ENCODE measurements at places on chromosomes 6 and 20.
A peak's percentile ranks its signal among the peaks of the same experiment; 100 is the strongest.

- DNase-seq, result no peak
Measured at GRCh38 chr20:23159256-23159946, 73.3 kb upstream of the CD93 start.

- DNase-seq, result no peak
Measured at GRCh38 chr6:153503810-153504209, 372.7 kb upstream of the RGS17 start.

DNA sequence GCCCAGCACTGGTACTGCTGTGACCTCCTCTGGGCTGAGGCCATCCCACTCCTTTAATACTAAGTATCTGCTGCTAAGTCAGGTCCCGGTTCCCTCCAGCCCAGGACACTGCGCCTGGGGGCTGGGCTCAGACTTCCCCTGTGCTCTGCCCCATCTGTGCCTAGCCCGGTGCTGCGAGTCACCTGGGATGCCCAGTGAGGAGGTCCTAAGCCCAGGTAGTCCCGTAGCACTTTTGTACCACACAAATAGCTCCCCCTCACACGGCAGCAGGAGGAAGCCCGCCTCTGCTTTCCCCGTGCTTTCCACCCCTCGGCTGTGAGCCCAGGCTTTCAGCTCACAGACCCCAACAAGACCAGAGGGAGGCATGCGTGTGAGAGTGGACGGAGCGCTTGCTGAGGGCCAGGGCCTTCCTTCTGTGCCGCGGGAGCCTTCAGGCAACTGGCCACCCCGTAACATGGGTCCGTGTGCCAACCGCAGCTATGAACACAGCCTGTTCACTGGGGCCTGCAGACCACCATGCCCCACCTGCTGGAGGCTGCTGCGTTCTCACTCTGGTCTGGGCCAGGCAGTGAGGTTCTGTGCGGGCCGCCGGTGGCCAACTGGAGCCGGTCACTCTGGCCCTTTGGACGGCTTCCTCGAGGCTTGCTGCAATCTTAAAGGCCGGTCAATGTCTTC lies 79.9 kb upstream of the MPC1 start:
- no peak for DNase-seq

DNA sequence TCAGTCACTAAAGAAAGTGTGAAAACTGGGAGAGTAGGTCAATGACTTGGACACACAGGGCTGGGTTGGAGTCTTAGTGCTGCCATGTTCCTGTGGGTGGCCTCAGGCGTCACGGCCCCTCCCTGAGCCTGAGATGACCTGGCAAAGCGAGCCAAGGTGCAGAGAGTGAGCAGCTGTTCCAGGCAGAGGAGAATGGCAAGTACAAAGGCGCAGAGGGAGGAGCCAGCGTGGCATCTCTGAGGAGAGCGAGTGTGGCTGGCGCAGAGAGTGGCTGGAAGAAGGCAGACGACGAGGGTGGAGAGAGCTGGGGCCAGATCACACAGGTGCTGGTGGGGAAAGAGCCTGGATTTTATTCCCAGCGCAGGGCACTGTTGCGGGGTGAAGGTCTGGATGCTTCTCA lies 20.6 kb upstream of the CHMP4B start:
- DNase-seq, result no peak

GRCh38 chr6:79064635-79065034 lies 13.4 kb downstream of the PHIP start:
- no peak for DNase-seq

- DNase-seq, result no peak
Measured at GRCh38 chr6:506508-506907, 115.0 kb downstream of the IRF4 start.

- no peak for DNase-seq
Measured at GRCh38 chr6:150280703-150281102, 88.1 kb upstream of the IYD start.

- no peak for DNase-seq
Measured at GRCh38 chr6:2104524-2104880, 140.9 kb downstream of the GMDS start.

DNA sequence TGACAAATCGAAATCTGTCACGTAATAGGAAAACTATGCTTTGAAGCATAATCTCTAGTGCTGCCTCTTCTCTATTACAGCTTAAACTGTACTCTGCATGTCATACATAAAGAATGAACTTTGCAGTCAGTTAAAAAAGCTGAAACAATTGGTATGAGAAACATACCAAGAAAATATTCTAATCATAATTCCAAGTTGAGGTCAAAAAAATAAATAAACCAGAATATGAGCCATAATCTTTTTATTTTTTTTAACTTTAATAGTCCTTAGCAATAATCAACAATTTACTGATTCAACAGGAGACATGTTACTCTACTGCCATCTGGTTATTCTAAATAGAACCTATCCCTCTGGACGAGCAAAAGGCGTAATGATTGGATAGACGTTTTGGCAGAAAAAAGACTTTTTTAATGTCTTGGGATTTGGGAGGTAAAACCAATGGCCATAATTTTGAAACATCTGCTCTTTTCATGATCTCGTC lies 224.4 kb upstream of the FLRT3 start:
- peak; percentile 40 for DNase-seq

DNA sequence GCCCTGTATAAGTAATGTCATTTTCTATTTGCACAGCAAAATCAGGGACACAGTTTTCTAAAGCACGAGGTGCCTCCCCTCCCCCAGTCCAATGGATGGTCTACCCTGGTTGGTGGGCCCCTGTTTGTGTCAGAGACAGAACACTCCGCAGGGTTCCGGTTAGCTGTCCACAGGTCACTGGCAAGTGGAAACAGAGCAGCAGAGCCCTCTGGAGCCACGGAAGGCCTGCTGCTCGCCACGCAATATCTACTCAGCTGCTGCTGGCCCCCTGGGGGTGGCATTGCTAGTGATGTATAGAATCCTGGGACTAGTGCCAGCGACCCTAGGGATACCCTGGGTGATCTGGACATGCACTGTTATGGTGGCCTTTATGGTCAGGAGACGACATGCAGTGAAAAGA lies 50.4 kb downstream of the RIN2 start:
- DNase-seq, result no peak

DNA sequence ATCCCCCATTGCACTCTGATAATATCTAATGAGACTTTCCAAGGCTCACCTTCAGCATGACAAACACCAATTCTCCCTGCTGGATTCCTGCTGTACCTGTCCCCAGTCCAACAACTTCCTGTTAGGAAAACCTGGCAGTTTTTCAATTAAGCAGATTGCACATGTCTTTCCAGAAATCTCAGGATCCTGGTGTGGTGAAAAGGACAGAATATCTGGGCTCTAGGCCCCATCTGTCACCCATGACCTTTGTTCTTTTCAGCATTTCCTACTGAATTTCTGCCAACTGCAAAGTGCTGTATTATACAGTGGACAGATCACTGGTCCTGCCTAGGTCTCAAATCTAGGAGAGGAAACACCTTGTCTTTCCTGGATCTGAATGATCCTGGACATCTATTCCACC lies 27.7 kb upstream of the DTNBP1 start:
- DNase-seq, result no peak

- no peak for DNase-seq
Measured at GRCh38 chr6:160792708-160793107, 90.7 kb downstream of the PLG start.

DNA sequence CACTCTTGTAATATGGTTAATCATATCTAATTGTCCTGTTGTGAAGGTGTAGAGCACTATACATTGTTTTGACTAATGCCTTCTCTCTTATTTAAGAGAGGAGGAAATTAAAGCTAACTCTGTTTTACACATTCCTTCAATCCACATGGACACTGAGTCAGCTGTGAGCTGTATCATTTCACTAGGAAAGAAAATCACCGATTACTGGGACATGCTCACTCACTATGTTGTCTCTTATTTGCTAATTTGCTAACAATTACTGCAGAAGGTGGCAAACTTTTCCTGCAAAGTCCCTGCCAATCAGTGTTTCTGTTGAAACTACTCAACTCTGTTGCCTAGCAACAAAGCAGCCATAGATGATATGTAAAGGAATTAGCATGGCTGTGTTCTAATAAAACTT lies 98.2 kb downstream of the BCAS1 start:
- DNase-seq, result no peak

DNA sequence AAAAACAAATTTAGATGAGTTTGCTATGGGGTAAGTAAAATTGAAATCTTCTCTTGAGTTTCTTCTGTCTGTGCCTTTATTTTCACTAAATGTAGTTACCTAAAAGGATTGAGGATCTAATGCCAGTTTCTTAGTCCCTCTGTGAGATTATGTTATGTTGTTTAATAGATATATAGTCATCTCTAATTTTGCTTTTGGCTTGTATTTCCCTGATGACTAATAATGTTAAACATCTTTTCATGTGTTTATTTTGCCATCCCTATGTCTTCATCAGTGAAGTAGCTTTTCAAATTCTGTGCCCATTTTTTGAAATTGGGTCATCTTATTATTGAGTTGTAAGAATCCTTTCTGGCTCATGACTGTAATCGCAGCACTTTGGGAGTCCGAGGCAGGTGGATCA lies 13.7 kb downstream of the QRSL1 start:
- no peak for DNase-seq

GRCh38 chr20:48541581-48542071 lies 286.2 kb downstream of the PREX1 start:
- DNase-seq, result no peak

DNA sequence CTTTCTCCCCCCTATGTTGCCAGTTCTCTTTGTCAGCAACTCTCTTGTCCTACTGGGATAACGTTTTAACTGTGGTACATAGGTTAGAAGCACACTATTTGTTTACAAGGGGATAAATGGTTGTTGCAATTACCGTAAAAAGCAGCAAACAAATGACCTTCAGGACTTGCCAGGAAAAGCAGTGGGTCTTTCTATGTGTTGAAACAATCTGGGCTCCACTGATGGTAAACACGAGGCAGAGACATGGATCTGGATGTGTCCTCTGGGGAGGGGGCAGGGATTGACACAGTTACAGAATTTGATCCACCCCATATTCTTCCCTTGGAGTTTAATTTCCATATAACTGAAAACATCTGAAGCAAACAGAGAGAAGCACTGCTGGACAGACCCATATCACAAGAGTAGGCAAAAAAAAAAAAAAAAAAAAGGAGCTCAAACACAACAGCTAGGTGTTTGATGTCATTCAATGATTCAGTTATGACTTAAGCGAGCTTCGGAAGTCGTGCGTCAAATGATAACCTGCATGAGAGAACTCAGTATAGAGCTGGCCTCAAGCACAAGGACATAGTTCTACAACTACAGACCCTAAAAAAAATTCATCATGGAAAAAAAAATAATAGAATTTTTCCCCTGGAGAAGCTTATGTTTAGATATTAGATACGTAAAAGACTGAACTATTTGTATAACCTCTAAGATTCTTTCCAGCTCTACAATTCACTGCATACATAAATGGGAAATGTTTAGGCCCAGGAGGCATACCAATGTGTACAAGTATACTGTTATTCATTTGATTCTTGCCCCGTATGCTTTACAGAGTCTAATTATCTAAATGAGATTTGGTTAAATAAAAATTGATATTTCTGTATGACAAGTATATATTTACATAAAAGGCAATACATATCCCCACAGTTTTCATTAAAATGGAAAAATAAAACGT lies 127.7 kb downstream of the ALDH8A1 start:
- DNase-seq, result no peak

DNA sequence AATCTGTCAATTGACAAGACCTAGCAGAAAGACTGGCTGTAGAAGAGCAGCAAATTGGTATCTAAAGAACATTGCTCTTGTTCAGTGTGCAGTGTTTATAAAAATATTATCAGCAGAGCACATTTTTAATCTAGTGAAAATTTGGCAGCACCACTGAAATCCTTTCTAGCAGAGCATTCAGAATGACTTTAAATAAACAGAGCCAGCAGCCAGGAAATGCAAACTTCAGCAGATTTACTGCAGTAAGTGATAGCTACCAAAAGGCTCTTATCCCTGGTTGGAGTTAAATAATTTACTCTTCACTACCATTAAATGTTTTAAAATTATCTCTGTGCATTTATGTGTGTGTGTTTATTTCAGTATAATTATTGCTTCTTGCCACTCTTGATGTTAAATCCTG lies 590.9 kb upstream of the CITED2 start:
- DNase-seq, result no peak

DNA sequence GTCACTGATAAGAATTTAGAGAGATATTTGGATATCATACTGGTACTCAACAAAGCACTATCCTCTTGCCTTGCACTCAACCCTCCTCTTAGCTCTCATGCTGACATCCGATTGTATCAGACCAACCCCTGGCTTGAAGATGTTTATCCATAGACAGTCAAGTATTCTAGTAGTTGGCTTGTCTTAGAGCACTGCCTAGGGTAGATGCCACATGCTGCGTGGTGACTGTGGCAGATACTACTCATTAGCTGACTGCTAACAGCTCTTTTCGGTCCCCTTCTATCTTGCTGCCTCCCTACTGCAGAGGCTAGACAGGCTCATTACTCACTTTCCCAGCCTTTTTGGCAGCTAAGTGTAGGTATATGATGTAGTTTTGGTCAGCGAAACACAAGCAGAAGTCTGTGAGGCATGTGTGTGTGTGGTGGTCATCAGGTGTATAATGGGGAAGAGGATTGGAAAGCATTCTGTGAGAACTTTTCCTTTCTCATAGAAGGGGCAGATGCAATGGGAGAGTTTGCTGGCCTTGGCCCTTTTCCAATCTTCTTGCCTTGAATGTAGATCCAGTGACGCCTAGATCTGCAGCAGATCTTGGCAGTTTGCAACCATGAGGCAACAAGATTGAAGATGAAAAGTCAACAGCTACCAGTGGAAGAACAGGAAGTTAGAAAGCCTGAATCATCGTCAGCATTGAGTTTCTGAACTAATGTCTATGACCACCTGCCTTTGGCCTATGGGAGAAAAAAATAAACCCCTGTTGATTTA lies 4.4 kb upstream of the IFNGR1 start:
- no peak for DNase-seq

DNA sequence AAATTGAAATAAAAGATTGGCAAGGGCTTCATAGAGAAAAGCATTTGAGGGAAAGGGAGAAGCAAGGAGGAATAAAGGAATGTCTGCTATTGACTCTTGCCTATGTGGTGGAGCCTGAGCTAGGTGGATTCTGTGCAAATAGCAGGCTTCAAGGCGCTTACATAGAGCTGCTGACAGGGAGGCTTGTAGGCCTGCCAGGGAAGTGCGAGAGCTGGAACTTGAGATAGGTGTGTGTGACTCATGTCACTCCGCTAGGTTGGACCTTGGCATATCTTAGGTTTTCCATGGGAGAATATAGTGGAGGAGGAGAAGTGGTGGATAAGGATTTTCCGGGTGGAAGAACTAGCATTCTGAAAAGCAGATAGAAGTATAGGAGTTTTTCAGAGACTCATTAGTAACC lies 14.0 kb downstream of the SNRNP48 start:
- no peak for DNase-seq

DNA sequence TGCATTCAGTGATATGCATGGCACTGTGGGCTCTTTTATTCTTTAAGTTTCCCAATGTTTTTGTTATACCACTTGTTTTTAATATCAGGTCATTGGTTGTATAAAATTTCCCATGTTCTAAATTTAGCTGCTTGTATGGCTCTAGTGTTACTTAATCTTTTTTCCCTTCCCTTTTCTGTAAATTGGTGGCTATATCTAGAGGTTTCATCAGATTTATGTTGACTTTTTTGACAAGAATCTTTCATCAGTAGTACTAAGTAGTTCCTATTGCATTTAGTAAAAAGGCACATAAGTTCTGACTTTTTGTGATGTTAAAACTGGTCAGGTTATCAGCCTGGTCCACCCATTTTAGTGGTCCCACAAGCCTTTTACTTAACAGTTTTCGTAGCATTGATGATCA lies 51.1 kb downstream of the MMS22L start:
- no peak for DNase-seq
